LHCN-M2 (cell line): ENCODE measurements at places on chromosomes 4 and X. TPM values are rescaled to one million over a fixed set of nuclear protein-coding genes. Genes with fewer than 3 reads are reported as not detected.

TLR6 gene
- total RNA-seq: 2.9 and 3.7 TPM in 2 replicates

- no peak for DNase-seq
Observed at GRCh38 chr4:184427687-184428086, 46.7 kb downstream of the IRF2 start.

GRCh38 chrX:45502396-45502795 lies 301.7 kb upstream of the DIPK2B start:
- no peak for DNase-seq

DNA sequence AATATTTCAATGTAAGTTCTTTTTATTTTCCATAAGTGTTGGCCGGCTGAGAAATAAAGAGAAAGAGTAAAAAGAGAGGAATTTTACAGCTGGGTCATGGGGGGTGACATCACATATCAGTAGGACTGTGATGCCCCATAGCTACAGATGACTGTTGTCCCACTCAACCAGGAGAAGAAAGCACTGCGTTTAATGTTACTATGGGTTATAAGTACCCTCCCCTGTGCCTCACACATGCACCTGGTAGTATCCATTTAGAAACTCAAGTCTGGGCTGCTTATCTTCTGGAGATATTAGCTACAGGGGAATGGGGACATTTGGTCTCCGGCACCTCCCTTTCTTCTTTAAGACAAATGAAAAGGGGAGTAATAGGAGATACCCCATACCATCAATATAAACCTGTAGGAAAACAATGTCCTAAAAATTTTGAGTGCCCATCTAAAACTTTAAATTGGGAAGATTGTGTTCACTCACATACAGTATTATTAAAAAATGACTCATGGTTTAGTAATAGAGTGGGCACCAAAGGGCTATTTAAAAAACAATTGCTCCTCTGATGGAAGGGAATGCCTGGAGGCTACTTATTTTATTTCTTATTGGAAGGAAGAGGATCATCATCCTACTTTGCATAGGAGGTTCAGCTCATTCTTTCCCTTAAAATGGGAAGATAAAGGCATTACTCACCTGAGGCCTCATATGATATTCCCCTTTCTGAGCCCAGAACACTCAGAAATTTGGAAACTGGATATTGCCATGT lies 18.2 kb downstream of the UGT2B11 start:
- peak; percentile 7 for DNase-seq

PPAT gene
- total RNA-seq: 28.0 and 29.6 TPM in 2 replicates

MMRN1 gene
- not detected in 2 replicates for total RNA-seq

DNA sequence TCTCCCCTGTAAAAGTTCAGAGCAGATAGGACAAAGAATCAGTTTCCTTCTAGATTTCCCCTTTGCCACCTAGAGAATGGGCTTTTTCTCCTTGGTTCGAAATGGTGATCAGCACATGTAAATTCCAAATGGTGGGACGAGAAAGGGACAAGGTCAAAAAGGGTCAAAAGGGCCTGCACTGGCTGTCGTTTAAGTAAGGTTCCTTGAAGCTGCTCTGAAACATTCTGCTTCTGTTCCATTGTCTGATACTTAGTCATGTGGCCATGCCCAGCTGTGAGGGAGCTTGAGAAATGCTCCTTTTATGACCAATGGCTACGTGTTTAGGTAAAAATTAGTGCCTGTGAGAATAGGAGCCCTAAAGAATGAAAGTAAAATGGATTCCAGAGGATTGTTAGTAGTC lies 165.9 kb upstream of the CENPE start:
- peak; percentile 3 for DNase-seq

GRCh38 chr4:57163530-57164459 lies 53.6 kb upstream of the IGFBP7 start:
- DNase-seq: peak; percentile 82

USP51 gene
- 0.77 and 1.0 TPM in 2 replicates for total RNA-seq
